ENCODE measurements at places on chromosomes 16 and 17.

- DNase-seq = no peak
- no peak overlapping the region for H3K27ac ChIP-seq
- H3K4me3 ChIP-seq = no peak overlapping the region
- H3K4me1 ChIP-seq = peaks cover 11% of the 10 kb centered on the region
- H3K36me3 ChIP-seq = no peaks in the 10 kb centered on the region
- no peaks in the 10 kb centered on the region for H3K27me3 ChIP-seq
Observed at GRCh38 chr17:27216836-27217235, 77.1 kb upstream of the WSB1 start.

DNA sequence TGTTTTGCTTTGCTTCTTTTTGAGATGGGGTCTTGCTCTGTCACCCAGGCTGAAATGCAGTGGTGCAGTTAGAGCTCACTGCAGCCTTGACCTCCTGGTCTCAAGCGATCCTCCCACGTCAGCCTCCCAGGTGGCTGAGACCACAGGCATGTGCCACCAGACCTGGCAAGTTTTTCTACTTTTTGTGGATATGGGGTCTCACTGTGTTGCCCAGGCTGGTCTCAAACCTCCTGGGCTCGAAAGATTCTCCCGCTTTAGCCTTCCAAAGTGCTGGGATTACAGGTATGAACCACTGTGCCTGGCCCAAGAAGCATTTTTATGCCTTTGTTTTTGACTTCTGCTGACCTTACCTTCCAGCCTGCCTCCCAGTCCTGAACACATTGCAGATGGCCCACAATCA, 10.1 kb downstream of the DNAAF1 start:
- H3K4me3 ChIP-seq = no peak overlapping the region
- H3K27me3 ChIP-seq = peaks cover 50% of the 10 kb centered on the region
- DNase-seq = no peak

DNA sequence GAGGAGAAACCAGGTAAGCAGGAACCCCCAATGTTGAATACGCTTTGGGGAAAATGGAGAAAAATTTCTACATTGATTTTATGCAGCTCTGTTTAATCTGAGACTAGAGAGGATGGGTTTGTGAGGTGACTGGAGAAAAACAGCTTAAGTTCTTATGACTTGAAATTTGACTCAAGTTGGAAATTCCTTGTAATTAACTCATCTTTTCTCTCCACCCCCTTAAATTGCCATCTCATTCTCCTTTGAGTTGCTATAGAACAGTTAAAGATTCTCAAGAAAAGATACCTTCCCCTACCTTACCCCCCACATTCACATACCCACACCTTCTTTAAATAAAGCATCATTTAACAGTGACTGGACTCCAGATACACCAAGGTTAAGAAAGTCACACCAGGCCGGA, 24.2 kb downstream of the ZNRF1 start:
- H3K27me3 ChIP-seq = no peaks in the 10 kb centered on the region
- no peak overlapping the region for H3K4me3 ChIP-seq
- H3K4me1 ChIP-seq = peaks cover 17% of the 10 kb centered on the region
- DNase-seq = no peak
- no peak overlapping the region for H3K27ac ChIP-seq
- peaks cover 30% of the 10 kb centered on the region for H3K36me3 ChIP-seq

DNA sequence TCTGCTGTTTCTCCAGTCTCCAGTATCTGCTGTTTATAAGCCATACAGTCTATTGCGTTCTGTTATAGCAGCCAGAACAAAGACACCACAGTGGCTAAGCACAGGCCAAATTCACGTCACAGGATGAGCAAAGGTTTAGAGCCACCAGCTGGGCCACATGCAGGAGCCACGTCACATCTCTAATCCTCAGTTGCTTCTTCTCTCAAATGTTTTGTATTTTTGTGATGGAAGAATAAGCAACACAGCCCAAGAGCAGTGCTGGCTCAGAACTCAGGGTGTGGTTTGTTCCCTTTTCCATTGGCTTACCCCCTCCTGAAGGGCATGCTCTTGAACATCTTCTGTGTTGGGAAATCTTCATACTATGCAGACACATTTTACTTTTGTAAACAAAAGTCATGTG, 309.4 kb upstream of the CDH5 start:
- no peaks in the 10 kb centered on the region for H3K4me1 ChIP-seq
- H3K36me3 ChIP-seq = no peaks in the 10 kb centered on the region
- no peak overlapping the region for H3K27ac ChIP-seq
- no peak overlapping the region for H3K4me3 ChIP-seq
- no peak for DNase-seq

- H3K27me3 ChIP-seq = no peaks in the 10 kb centered on the region
- H3K27ac ChIP-seq = no peak overlapping the region
- H3K36me3 ChIP-seq = no peaks in the 10 kb centered on the region
- no peak for DNase-seq
Observed at GRCh38 chr16:78510496-78510895, 411.0 kb downstream of the WWOX start.

DNA sequence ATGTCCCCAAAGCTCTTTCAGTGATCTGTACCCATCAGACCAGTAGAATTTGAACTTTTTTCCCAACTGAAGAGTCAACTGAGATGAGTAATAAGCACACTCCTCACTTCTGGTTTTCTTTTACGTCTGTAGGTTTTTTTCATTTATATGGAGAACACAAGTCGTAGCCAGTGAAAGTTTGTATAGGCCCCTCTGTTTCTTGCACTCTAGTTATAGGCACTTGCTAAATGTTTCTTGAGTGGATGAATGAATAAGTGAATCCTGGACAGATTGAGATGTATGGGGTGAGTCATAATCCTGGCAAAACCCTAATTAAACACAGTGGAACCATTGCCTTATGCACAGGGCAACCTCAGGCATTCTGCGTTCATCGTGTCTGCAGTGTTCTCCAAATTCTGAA, 193.7 kb upstream of the TBX2 start:
- no peak overlapping the region for H3K4me3 ChIP-seq
- peaks cover 3% of the 10 kb centered on the region for H3K27me3 ChIP-seq
- no peak overlapping the region for H3K27ac ChIP-seq
- DNase-seq = no peak
- no peaks in the 10 kb centered on the region for H3K4me1 ChIP-seq
- H3K36me3 ChIP-seq = no peaks in the 10 kb centered on the region

DNA sequence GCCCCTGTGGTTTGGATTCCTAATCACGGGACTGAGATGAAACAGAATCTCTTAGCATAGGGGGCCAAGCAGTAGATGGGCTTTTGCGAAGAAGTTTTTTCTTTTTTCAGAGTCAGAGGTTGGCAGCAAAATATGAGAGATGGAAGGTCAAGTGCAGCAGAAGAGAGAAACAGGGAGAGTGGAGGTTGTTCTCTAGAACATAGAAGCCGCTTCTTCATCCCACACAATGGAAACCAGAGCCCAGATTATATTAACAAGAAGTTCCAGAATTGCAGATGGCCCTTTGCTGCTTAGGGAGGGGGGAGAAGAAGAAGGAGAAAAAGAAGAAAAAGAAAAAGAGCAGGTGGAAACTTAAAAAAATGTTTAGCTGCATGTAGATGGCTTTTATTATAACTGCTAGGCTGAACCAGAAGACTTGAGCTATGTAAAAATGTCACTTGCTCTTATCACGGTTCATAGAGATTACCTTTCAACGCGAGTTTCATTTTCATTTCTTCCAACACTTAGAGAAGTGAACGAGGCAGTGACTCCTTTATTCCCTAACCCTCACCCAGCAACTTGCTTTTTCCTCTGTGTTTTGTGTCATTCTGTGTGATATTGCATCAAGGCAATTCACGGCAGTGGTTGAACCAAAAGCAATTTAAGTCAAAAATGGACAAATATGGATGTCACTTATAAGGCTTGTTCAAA, 737.5 kb downstream of the WWOX start:
- peak overlapping the region; percentile 43 for H3K27ac ChIP-seq
- H3K36me3 ChIP-seq = no peaks in the 10 kb centered on the region
- peaks cover 5% of the 10 kb centered on the region for H3K4me1 ChIP-seq
- H3K27me3 ChIP-seq = no peaks in the 10 kb centered on the region
- H3K4me3 ChIP-seq = peak overlapping the region; percentile 12

DNA sequence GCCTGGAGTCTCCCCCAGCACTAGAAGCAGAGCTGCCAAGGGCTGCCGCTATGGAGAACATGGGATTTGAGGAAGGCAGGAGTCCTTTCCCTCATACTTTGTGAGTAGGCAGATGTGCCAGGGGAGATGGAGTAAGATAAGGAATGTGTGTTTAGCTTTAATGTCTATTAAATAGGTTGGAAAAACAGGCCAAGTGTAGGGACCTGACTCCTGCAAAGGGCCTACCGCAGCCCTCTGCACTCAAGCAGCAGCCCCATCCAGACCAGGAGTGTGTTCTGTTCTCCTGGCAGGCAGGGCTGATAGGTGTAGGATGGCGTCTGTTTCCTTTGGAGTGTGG, 1.8 kb upstream of the MIF4GD start:
- H3K27ac ChIP-seq = peak overlapping the region; percentile 70
- DNase-seq = no peak
- H3K4me1 ChIP-seq = peaks cover 29% of the 10 kb centered on the region
- H3K27me3 ChIP-seq = no peaks in the 10 kb centered on the region
- H3K4me3 ChIP-seq = peak overlapping the region; percentile 81
- H3K36me3 ChIP-seq = peaks cover 21% of the 10 kb centered on the region

DNA sequence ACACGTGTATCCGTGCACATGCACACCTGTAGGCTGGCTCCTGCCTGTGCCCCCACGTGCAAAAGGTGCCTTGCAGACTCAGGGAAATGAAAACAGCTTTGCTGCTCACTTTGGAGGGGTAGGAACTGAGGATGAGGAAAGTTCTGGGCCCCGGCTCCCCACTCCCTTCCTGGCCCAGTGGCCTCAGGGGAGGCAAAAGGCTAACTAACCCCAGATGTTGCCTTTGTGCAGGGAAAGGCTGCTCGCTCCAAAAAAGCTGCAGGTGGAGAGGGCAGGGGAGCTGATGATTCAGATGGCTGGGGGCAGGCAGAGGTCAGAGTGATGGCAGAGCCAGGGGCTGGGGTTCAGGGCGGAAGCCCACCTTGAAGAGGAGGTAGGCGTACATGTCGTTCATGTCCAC, 12.4 kb downstream of the PLCD3 start:
- H3K27ac ChIP-seq = no peak overlapping the region
- no peaks in the 10 kb centered on the region for H3K36me3 ChIP-seq
- no peaks in the 10 kb centered on the region for H3K4me1 ChIP-seq

DNA sequence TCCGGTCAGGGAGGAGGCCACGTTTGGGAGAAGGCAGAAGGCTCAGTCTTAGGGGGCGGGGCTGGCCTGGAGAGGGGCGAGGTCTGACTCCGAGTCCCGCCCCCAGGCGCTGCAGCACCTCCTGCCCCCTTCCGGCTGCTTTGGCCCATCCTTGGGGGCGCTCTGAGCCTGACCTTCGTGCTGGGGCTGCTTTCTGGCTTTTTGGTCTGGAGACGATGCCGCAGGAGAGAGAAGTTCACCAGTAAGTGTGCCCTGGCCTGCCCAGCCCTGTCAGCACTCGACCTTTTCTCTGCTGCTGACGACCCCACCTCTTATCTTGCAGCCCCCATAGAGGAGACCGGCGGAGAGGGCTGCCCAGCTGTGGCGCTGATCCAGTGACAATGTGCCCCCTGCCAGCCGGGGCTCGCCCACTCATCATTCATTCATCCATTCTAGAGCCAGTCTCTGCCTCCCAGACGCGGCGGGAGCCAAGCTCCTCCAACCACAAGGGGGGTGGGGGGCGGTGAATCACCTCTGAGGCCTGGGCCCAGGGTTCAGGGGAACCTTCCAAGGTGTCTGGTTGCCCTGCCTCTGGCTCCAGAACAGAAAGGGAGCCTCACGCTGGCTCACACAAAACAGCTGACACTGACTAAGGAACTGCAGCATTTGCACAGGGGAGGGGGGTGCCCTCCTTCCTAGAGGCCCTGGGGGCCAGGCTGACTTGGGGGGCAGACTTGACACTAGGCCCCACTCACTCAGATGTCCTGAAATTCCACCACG, 1.5 kb downstream of the TNFRSF12A start:
- peak overlapping the region; percentile 76 for H3K27ac ChIP-seq
- H3K4me1 ChIP-seq = peaks cover 40% of the 10 kb centered on the region
- peaks cover 7% of the 10 kb centered on the region for H3K27me3 ChIP-seq
- H3K4me3 ChIP-seq = peak overlapping the region; percentile 90
- H3K36me3 ChIP-seq = peaks cover 17% of the 10 kb centered on the region

DNA sequence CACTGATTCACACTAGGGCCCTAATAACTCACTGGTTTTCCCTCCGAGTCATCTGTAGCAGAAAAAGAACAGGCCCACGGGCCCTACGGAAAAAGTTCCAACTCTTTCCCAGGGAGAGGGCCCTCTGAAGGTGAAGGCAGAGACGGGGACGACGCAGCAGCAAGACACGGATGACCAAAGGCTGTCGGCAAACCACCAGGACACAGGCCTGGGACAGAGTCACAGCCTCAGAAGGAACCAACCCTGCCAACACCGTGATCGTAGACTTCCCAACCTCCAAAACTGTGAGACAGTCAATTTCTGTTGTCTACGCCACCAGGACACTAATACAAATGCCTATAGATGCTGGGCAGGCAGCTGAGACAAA, 5.2 kb upstream of the SPHK1 start:
- H3K27ac ChIP-seq = no peak overlapping the region
- H3K27me3 ChIP-seq = no peaks in the 10 kb centered on the region
- DNase-seq = no peak
- no peak overlapping the region for H3K4me3 ChIP-seq
- no peaks in the 10 kb centered on the region for H3K36me3 ChIP-seq
- H3K4me1 ChIP-seq = peaks cover 12% of the 10 kb centered on the region

DNA sequence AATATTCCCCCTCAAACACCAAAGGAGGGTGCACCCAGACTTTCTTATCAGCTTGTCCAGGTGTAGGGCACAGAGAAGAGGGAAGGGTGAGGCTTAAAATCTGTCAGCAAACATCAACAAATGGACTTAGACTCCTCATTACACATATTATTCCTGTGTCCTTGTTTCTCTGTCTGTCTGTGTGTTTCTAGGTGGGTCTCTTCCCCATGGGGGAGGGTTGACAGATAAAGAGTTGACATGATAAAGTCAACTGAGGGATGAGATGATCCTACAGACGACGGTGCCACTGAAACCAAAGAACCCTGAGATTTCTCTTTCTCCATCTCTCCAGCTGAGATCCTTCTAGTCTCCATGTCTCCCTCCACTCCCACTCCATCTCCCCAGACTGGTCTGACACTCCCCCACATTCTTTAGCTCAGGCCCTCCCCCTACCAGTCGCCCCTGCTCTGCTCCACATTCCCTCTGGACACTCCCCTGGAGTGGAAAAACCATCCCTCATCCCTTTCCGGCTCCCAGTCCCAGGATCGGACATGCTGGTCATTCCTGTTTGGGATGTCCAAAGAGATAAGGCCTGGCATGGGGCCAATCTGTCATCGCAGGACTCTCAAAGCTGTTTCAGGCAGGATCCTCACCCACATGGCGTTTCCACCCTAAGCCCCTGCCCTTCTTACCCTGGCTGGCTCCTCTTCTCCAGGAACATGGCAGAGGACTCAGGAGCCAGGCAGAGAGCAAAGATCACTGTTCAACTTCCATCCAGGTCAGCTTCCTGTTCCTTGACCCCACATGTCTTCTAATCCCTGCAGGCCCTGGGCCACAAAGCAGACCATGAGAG, 2.9 kb upstream of the ITGA3 start:
- no peaks in the 10 kb centered on the region for H3K36me3 ChIP-seq
- peaks cover 21% of the 10 kb centered on the region for H3K4me1 ChIP-seq

DNA sequence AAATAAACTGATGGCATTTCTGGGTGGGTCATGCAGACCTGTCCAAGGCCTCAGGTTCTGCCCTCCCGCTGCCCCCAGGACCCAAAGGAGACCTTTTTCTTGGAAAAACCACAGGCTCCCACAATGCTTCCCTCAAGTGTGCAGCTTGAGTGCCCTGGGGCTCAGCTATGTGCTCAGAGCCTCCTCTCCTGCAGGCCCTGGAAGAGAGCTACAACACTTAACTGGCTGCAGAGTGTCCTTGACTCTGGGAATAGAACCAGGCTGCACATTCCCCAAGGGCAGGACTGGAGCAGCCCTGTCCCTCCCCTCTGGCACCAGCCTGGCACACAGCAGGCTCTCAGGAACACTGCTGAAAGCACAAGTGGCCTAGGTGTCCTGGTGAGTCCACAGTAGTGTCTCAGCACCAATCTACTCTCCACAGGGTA, 4.8 kb upstream of the SREBF1 start:
- peaks cover 42% of the 10 kb centered on the region for H3K4me1 ChIP-seq
- peak overlapping the region; percentile 12 for H3K4me3 ChIP-seq
- no peaks in the 10 kb centered on the region for H3K27me3 ChIP-seq
